ENCODE measurements at places on chromosomes 4 and X.

GRCh38 chr4:153063490-153063889 is 127.4 kb downstream of the FHDC1 start:
- DNase-seq, result no peak

DNA sequence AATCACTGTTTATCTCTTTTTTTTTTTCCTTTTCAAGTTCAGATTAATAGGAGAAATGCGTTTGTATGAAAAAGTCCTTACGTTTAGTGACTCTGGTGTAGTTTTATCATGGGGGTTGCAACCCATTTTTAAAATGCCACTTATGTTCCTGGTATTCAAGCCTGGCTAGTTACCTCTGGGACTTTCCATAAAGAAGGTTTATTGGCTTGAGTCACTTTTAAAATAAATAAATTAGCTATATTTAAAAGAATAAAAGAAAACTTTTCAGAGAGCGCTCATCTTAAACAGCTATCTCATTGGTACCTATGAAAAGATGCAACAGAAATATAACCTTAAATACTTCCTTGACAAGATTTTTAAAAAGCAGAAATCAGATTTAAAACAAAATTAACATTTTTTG is 275.0 kb upstream of the IL1RAPL1 start:
- DNase-seq, result no peak

- DNase-seq, result no peak
Measured at GRCh38 chr4:150457802-150458201, 124.1 kb upstream of the MAB21L2 start.

DNA sequence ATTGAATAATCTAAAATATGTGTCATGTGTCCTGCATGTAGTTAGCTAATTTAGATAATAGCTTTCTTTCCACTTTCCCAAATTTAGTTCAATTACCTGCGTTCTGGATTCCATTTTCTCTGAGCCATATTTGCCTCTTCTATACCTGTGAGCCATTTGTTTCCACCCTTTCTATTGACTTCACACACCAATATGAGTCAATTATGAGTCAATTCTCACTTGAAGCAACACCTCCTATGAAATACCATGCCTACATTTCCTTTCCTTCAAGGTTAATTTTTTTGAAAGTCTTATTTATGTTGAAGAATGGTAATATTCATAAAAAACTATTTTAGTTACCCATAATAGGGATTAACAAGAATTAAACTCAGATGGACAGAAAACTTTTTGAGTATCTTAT is 25.8 kb downstream of the NPY2R start:
- DNase-seq, result no peak

DNA sequence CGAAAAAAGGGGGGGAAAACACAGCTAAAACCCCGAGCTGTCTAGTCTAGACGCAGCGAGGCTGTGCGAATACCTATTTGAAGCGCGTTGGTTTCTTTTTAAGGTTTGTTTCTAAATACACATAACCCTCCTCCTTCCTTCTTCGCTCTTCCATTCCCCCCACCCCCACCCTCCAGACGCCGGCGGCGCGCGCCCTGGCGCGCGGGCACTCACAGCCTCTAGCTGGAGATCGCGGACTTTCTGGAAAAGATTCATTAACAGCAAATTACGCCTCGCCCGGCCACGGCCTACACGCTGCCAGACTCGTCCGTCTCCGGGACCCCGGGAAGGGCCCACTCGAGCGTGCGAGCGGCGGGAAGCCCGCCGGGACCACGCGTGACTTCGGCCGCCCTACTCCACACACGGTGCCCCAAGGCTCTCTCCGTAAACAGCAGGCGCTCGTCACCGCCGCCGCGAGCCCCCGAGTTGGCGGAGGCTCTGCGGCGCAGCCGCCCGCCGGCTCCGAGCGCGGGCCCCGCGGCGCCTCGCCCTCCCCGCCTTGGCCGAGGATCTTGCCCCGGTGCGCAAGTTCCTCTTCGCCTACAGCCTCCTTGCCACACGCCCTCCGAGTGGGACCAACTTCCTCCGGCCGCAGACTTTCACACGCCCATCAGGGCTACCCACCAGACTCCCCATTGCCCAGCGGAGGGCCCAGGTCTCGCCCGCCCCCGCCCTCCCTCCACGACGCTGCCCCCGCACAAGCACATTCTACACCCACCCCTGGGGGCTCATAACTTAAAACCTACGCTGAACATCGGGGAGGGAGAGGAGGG is 2.0 kb downstream of the BCOR start:
- DNase-seq, result no peak

DNA sequence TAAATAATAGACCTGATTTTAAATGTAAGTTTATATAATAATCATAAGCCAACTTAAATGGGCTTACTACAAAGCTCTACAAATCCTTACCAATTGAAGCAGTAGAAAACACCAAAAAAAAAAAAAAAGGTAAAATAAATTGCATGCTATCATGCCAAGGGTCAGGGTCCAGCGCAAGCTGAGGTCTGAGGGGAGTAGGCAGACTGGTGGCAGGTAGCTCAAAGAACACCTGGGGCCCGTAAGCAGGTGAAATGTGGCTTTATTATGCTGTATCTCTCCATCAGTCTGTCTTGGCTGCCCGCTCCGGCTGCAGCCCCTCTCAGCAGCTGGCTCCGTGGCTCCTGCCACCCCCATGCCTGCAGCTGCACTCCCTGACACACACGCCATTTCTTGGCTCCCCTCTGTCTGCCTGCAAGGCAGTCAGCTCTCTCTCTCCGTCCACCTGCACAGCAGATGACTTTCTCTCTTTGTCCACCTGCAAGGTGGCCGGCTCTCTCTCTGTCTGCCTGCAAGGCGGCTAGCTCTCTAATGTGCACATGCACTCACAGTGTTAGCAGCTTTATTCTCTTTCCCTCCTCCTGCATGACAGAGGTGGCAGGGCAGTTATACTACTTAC is 209.4 kb upstream of the UGT8 start:
- DNase-seq, result no peak

- DNase-seq, result no peak
Measured at GRCh38 chr4:87375719-87376291, 15.2 kb downstream of the HSD17B11 start.

GRCh38 chr4:176780995-176781738 is 11.6 kb downstream of the VEGFC start:
- DNase-seq, result no peak

DNA sequence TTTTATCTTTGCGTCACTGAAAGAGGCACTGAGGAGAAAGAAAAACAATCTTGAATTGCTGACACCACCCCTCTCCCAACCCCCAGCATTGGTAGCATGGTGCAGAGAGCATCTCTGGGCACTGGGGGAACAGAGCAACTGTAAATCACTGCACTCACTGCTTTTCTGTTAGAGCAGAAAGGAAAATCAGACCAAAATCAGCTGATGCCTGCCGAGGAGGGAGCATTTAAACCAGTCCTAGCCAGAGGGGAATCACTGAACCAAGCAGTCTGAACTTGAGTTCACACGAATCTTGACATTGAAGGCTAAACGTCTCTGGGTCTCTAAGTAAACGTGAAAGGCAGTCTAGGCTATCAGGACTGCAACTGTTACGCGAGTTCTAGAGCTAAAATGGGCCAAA is 205.8 kb downstream of the SPANXN4 start:
- no peak for DNase-seq

DNA sequence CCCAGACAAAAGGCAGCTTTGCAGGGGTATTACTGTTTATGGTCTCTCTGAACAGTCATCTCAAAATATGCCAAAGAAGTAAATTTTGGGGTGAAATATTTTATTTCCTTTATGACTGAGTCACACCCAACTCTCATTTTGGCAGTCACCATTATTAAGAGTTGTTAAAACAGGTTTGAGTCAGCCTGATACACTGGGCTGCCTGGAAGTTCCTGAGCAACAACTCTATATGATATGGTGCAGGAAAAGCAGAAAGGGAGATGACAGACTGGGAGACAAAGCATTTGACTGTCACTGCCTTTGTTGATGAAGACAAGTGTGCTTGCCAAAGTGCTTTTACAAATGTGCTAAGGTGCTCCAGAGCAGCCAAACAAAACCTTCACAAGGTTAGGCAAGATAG is 1263.5 kb downstream of the PCDH7 start:
- no peak for DNase-seq

GRCh38 chr4:82642331-82642730 is 80.5 kb upstream of the TMEM150C start:
- DNase-seq, result no peak

DNA sequence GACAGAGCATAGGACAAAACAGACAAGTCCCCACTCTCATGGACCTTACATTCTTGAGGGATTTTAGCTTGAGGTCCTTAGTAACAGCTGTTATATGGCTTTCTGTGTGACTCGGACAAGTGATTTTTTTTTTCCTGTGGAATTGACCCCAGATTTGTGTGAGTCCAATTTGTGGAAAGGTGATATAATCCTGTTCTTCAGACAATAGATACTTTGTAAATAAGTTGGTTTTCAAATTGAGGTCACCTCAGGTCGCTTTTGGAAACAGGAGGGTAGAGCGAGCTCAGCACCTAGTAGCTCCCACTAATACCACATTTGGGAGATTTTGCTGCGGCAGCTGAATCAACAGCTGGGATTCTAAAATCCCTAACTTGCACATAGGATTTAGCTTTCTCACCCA is 1008.8 kb downstream of the ADGRL3 start:
- DNase-seq, result no peak

DNA sequence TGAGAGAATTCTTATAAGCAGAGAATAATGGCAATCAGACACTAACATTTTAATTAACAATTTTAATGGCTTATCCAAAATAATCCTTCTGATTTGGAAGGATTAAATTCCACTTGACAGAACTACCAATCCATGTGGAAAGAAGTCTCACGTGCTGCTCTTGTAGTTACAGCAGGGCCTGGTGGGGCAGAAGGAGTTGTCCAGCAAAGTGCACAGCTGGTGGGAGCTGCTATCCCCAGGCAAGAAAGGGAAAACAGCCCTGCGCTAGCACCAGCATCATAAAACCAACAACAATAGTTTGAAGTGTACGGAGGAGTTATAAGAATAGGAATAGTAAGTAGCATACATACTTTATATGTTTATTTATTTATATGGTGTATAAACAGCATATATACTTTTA is 127.4 kb upstream of the TRIM2 start:
- no peak for DNase-seq

GRCh38 chr4:177194906-177195305 is 114.8 kb upstream of the NEIL3 start:
- DNase-seq, result no peak

DNA sequence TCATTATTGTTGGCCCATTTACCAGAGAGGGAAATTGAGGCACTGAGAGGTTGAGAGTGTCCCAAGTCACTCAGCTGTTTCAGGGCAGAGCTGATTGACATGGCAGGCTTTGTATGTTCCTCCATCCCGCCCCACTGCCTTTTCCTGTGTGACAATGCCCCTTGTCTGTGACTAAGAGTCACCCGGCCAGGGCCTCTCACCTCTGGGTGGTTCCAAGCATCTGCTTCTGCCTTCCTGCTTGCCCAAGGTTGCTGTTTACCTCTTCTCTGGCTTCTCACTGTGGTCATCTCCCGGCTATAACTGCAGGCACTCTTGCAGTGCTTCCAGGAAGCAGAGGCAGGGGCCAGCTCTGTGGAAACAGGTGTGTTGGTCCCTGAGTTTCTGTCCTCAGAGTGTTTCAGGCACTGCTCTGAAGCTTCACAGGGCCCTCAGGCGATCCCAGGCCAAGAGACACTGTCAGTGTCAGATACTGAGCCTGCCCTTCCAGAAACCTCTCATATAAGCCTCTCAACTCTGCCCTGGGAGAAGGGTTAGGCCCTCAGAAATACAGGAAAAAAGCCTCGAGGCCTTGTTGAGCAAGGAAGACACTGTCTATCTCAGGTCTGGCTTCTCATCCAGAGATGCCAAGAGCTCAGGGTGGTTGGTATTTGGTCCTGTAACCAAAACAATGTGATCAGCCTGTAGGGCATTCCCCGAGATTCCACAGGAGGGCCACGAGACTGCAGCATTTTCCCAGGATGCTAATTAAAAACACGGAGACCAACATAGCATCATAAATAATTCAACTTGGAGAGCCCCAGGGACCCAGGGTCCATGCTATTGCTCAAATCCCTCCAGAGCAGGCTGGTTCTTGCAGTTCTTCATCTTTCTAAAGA is 42.0 kb upstream of the PROM1 start:
- DNase-seq, result no peak

DNA sequence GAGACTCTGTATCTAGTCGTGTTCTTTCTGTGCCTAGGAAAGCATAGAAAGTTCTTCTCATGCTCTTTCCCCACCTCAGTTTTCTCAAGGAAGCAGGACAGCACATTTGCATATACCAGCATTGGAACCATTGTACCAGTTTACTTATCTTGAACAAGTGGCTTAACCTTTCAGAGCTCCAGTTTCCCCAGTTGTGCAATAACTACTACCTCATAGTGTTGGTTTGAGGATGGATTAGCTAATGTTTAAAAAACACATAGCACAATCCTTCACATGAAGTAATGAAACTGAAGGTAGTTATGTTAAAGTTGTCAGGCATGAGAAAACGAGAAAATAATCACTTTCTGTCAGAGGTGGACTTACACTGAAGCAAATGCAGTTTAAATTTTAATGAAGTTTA is 92.2 kb upstream of the H2AZ1 start:
- no peak for DNase-seq

GRCh38 chr4:132169660-132170059 is 979.4 kb upstream of the PCDH10 start:
- DNase-seq, result no peak

GRCh38 chr4:81454948-81455347 is 16.8 kb downstream of the RASGEF1B start:
- no peak for DNase-seq

GRCh38 chr4:94219402-94219801 is 11.7 kb downstream of the SMARCAD1 start:
- no peak for DNase-seq

DNA sequence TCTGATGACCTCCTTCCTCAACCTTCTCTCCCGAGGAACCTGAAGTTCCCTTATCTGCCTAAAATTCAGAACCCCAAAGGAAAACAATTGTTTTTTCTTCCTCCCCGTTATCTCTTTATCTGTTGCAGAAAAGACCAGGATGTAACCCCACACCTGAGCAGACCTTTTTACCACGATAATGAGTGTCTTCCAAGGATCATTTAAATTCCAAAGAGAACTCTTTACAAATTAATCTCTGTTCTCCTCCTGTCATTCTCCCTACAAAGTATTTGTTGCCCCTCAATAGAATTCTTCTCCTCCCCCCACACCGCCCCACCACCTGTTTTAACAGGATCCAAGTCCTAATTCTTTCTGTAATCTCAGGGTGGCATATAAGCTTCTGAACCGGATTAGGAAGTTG is 78.5 kb upstream of the NLGN4X start:
- no peak for DNase-seq

GRCh38 chrX:18721683-18722499 is 14.4 kb downstream of the PPEF1 start:
- DNase-seq, result no peak

DNA sequence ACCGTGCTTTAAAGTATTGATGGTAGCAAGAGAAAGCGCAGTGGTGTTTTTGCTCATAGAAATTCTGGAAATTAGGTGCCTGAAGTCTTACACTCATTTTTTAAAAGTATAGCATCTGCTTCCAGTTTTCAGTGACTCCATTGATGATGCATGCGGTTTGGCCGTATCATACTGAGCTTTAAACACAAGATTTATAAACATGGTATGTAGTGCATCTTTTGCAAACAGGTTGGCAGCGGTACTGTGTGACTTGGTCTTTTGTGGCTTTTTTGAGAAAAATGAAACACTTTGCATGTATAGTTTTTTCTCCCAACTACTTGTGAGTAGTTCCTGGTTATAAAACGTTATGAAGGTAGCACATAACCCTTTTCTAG is 2.0 kb downstream of the DDX3X start:
- DNase-seq, result no peak
